ENCODE measurements at places on chromosomes 6 and 20. TPM values are rescaled to one million over a fixed set of nuclear protein-coding genes. Genes with fewer than 3 reads are reported as not detected.
A peak's percentile ranks its signal among the peaks of the same experiment; 100 is the strongest.

Gene SLC17A3
- total RNA-seq = not detected

Gene WFDC12
- not detected for total RNA-seq

Gene HNF4A
- total RNA-seq = under 0.01 TPM

GRCh38 chr6:79079561-79080041 lies 1.5 kb upstream of the PHIP start:
- H3K27me3 ChIP-seq = no peaks in the 10 kb centered on the region
- peak overlapping the region; percentile 99 for H3K27ac ChIP-seq
- DNase-seq = no peak
- H3K4me1 ChIP-seq = no peaks in the 10 kb centered on the region
- no peak overlapping the region for H3K4me3 ChIP-seq

GRCh38 chr20:15706719-15707118 lies 866.5 kb downstream of the KIF16B start:
- no peak overlapping the region for H3K27ac ChIP-seq
- H3K27me3 ChIP-seq = no peaks in the 10 kb centered on the region
- no peaks in the 10 kb centered on the region for H3K36me3 ChIP-seq
- H3K4me3 ChIP-seq = no peak overlapping the region
- DNase-seq = no peak
- no peaks in the 10 kb centered on the region for H3K4me1 ChIP-seq

- H3K4me3 ChIP-seq = no peak overlapping the region
- no peaks in the 10 kb centered on the region for H3K4me1 ChIP-seq
- no peaks in the 10 kb centered on the region for H3K27me3 ChIP-seq
- no peak for DNase-seq
- no peak overlapping the region for H3K27ac ChIP-seq
- no peaks in the 10 kb centered on the region for H3K36me3 ChIP-seq
Observed at GRCh38 chr6:47524136-47524845, 46.7 kb downstream of the CD2AP start.

Gene SLC32A1
- not detected for total RNA-seq

Gene C20orf144
- total RNA-seq = not detected

Gene ZNF391
- 4.6 TPM for total RNA-seq

GRCh38 chr6:116314878-116315277 lies 35.1 kb upstream of the TSPYL1 start:
- no peak overlapping the region for H3K4me3 ChIP-seq
- no peaks in the 10 kb centered on the region for H3K27me3 ChIP-seq
- no peak for DNase-seq
- H3K4me1 ChIP-seq = no peaks in the 10 kb centered on the region
- H3K27ac ChIP-seq = no peak overlapping the region

Gene HLA-DQB2
- 0.41 TPM for total RNA-seq

DNA sequence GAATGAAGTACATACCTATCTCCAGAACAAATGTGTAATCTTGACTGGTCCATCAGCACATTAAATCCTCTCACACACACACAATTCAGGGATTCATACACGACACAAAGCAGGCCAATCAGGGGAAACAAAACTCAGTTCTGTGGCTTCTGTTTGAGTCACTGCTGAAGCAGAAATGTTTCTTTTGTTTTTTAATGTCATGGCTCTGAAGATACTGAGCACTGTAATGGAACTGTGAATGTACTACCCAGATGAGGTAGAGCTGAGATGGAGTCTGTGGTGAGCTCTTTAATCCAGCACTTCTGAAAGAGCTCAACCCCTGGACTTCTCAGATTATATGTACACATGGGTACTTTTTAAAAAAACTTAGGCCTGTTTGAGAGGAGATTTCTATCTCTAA lies 116.4 kb downstream of the THEMIS start:
- DNase-seq = no peak
- no peaks in the 10 kb centered on the region for H3K36me3 ChIP-seq
- H3K4me1 ChIP-seq = no peaks in the 10 kb centered on the region
- H3K27me3 ChIP-seq = no peaks in the 10 kb centered on the region

DNA sequence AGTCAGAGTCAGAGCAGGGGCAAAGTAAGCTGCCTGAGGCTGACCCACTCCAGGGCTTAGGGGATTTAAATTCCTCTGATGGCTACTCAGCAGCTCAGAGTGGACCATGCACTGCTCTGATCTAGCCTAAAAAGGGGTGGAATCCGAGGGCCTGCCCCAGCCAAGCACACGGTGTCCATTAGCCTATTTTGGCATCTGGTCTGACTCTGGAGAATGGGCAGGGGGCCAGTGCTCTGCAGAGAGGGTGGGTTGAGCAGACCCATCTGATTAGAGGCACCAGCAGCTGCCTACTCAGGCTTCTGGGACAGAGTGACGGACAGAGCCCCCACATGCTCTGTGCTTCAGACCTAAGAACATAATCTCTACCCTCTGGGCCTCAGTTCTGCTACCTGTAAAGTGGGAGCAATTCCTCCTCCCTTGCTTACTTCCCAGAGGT lies 25.9 kb upstream of the TGM2 start:
- H3K4me1 ChIP-seq = peaks cover 6% of the 10 kb centered on the region
- no peak overlapping the region for H3K27ac ChIP-seq
- DNase-seq = no peak
- no peak overlapping the region for H3K4me3 ChIP-seq
- no peaks in the 10 kb centered on the region for H3K36me3 ChIP-seq
- H3K27me3 ChIP-seq = no peaks in the 10 kb centered on the region

DNA sequence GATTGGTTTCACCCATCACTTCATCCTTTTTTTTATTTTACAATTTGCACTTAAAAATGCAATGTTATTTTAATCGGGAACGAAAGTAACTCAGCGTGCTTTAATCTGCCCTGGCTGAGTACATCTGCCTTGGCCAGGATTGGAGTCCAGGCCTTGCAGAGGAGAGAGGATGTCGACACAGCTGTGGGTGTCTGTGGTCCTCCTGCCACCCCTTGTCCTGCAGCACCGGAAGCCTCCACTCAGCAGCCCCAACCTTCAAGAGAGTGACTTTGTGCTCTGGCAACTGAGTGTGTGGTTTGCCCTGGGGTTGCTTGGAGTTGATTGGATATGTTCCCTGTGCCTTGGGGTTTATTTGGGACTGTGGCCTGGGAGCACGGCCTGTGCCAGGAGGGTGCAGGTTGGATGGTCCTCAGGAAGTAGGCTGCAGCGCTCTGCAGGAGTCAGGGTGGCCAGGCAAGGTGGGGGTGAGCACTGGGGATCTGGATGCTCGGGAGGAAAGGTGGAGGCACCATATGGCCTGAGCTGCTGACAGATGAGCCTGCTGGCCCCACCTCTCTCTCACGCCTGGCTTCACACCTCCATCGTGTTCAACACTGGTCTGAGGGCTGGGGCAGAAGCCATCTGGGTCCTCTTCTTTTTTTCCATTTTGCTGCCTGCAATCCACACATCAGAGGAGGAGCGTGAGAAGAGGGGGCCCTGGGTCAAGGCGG lies 4.3 kb downstream of the MYT1 start:
- DNase-seq = no peak
- no peaks in the 10 kb centered on the region for H3K4me1 ChIP-seq
- no peak overlapping the region for H3K27ac ChIP-seq

GRCh38 chr6:4864519-4864918 lies 88.3 kb downstream of the CDYL start:
- H3K4me1 ChIP-seq = no peaks in the 10 kb centered on the region
- no peak for DNase-seq
- H3K27me3 ChIP-seq = no peaks in the 10 kb centered on the region
- no peak overlapping the region for H3K4me3 ChIP-seq
- no peaks in the 10 kb centered on the region for H3K36me3 ChIP-seq

DNA sequence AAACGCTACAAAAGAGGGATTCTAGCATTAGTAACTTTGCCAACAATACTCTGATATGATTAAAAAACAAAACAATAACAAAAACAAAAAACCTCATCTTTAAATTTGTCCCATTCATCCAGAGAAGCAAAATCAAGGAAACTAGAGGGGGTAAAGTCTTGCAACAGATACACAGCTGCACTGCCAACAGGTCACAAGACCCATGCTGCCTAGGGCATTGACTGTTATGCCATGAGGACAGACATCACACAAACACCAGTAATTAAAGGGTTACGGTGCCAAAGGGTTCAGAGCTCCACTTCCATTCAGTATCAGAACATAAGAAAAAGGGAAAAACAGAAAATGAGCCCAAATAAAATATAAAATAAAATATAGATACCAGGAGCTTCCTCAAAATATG lies 1.6 kb downstream of the TBC1D20 start:
- H3K4me1 ChIP-seq = peaks cover 8% of the 10 kb centered on the region
- no peaks in the 10 kb centered on the region for H3K27me3 ChIP-seq
- no peaks in the 10 kb centered on the region for H3K36me3 ChIP-seq
- H3K27ac ChIP-seq = no peak overlapping the region
- H3K4me3 ChIP-seq = no peak overlapping the region

GRCh38 chr20:8721098-8721497 lies 347.8 kb upstream of the PLCB4 start:
- H3K4me3 ChIP-seq = no peak overlapping the region
- H3K27ac ChIP-seq = no peak overlapping the region
- H3K27me3 ChIP-seq = no peaks in the 10 kb centered on the region
- peak; percentile 33 for DNase-seq

DNA sequence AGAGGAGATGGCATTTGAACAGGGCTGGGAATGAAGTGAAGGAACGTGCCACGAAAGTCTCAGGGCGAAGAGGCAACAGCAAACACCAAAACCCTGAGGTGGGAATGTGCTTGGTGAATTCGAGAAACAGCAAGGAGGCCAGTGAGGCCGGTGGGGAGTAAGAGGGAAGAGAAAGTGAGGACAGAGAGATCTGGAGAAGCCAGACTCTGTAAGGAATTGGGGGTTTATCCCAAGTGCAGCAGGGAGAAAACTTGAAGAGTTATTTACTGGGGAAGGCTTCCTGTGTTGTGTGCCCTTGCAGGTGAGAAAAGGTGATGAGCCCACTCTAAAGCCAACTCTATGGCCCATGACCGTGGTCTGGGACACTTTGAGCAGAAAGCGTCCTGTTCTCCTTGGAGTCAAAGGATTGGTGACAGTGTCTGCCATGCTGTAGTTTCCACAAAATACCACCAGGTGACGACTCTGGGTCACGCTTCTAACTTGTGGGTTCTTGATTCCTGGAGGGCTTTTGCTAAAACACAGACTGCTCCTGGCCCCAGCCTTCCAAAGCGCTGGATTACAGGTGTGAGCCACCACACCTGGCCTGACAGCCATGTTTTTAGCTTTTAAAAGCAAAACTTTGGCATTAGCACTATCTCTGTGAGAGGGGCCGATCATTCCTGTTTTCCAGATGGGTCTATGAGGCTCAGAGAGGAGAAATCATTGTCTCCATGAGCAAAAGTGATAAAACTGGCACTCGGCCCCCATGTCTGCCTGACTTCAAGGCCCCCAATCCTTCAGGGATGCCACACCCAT lies 18.0 kb upstream of the CSNK2A1 start:
- no peak overlapping the region for H3K4me3 ChIP-seq
- H3K27me3 ChIP-seq = no peaks in the 10 kb centered on the region
- H3K27ac ChIP-seq = no peak overlapping the region
- no peak for DNase-seq
- no peaks in the 10 kb centered on the region for H3K4me1 ChIP-seq

Gene OR2H2
- total RNA-seq = not detected

Measured in uterus (tissue), 4 donors.